ENCODE measurements at places on chromosomes 4 and X.

DNA sequence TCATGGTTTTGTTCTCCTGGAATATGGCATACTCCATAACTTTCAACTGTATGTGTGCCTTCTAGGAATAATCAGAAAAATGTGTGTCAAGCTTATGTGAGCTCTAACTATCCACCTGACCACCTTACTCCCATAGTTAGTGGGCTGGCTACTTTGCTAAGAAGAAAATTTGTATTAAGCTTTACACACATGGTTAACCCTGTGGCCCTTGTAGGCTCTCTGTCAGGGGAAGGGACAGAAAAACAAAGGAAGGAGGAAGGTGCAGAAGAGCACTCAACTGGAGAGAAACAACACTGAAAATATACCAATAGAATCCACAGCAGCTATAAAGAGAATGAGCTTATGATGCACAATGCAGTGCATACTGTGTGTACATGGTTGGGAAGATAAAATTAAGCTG, 84.6 kb downstream of the PPP3CA start:
- DNase-seq, result no peak

- no peak for DNase-seq
Observed at GRCh38 chr4:109966891-109967481, 54.3 kb downstream of the EGF start.

- no peak for DNase-seq
Observed at GRCh38 chr4:82975792-82976191, 34.8 kb downstream of the LIN54 start.

DNA sequence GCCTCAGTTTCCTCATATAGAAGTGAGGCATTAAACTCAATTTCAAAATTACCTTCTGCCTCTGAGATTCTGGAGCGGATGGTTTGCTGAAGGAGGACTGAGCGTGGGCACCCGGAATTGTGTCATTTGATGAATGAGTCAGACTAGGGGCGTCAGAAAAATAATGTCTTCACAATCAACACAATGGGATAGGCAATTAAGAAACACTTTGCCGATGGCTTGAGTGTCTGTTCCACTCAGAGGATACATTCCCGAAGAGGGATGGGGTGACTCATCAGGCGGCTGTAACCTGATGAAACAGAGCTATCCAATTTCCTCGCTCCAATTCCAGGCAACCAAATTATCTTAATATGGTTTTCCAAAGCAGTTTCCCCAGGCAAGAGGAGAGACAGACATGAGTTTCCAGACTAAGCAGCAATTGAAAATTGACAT, 1.2 kb upstream of the CHRNA9 start:
- DNase-seq, result no peak

- no peak for DNase-seq
Observed at GRCh38 chrX:140132937-140133336, 167.6 kb upstream of the CXorf66 start.

- DNase-seq, result no peak
Observed at GRCh38 chrX:43718956-43719355, 62.9 kb downstream of the MAOA start.

- DNase-seq, result no peak
Observed at GRCh38 chrX:132037479-132037993, 14.4 kb downstream of the STK26 start.

- no peak for DNase-seq
Observed at GRCh38 chr4:58205446-58206235, 1095.5 kb upstream of the IGFBP7 start.

DNA sequence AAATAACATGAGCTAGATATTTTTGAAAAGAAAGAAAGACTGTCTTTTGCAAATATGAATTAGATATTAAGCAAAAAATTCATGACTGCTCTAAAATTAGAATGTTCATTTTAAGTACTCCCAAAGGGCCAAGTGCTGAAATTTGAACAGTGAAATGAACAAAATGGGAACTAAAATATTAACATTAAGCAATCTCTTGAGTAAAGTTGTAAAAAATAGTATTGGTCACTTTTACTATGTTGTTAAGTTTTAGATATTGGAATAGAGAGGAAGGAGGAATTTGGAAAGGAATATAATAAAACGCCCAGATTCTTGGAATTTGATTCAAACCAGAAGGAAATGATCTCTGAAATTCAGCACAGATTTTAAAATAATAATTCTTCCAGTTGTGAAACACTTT, 125.9 kb upstream of the ANK2 start:
- DNase-seq, result no peak

- no peak for DNase-seq
Observed at GRCh38 chr4:6893449-6894085, 16.1 kb upstream of the TBC1D14 start.

GRCh38 chr4:159284113-159284512, 181.2 kb downstream of the RAPGEF2 start:
- no peak for DNase-seq

- no peak for DNase-seq
Observed at GRCh38 chrX:5672099-5672498, 556.6 kb downstream of the NLGN4X start.

- DNase-seq, result no peak
Observed at GRCh38 chrX:29922607-29923006, 292.8 kb upstream of the MAGEB2 start.

DNA sequence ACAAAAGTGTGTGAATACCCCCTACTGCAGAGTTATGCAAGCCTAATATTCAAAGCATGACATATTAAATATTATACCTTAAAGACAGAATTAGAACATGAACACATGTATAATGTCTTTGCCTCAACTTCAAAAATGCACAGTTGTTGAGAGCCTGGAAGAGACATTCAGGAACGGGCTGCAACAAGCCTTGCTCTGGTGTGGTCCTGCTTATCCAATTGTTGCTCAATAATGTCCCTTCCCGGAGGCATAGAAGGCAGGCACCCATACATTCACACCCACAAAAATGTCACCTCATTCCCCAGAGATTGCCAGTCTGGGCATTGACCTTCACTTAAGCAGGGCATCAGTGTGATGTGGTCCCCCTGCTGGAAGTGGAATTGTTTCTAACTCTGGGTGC, 238.8 kb downstream of the CBR4 start:
- DNase-seq, result no peak

- no peak for DNase-seq
Observed at GRCh38 chrX:9789555-9789954, 3.3 kb downstream of the SHROOM2 start.

DNA sequence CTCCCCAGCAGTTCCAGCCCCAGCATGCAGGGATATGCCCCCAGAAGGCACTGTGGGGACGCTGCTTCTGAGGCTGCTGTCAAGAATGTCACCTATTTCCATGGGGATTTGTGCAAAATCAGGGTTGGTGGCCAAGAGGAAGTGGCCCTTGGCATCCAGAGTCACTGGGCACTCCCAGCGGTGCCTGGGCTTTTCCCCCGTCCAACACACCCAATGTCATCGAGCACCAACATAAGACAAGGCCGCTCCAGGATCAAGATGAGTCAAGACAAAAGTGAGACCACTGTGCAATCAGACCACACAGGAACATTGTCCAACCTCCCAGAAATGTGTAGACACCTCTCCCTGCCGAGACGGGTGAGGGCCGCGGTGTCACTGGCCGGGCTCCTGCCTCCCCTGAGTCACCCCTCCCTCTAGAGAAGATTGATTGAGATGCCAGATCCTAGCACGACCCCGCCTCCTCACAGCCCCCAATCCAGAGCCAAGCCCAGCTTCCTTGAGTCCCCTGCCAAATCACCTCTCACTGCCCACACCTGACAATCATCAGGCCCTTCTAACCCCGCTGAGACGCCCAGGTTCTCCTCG, 194.3 kb downstream of the AFAP1 start:
- DNase-seq, result no peak

- DNase-seq, result no peak
Observed at GRCh38 chr4:56892691-56893090, 15.0 kb upstream of the REST start.

GRCh38 chr4:182303847-182304246, 60.6 kb downstream of the TENM3 start:
- no peak for DNase-seq

DNA sequence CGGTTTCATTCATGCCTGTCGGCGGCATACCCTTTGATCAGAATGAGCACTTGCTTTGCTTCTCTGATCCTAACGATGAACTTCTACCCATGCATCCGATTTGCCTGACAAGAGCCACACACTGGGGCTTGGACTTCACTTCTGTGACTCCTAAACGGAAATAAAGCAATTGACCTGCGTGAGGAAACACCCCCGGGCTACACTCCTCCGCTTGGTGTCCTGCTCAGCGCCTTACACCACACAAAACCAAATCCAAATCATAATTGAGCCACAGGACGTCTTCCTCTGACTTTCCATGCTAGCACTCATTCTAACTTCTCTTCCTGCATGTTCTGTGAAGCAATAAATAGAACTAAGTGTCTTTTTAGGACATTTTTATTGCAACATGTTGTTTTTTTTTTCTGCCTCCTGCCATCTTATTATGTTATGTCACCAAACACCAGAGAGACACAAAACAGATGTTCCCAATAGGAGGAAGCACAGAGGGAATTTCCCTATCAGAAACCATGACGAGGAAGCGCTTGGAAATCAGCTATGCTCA, 110.8 kb upstream of the FAM9B start:
- no peak for DNase-seq

DNA sequence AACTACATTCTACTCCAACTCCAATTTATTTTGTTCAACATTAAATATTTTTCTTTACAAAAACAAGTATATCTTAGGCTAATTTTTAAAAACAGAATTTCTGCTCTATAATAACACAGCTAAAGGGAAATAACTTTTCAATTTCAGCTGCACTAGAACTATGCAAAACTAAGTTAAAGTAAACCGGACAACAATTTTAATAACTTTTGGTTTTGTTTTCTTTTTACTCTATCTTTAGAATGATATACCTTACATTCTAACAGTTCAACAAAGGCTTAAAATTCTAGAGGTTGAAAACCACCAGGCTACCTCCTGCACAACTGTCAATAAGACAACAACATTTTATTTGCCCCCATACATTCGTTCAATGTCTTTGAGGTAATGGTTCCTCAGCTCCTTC, 18.7 kb upstream of the KCNE5 start:
- DNase-seq, result no peak

GRCh38 chrX:71953391-71953790, 42.7 kb downstream of the NHSL2 start:
- no peak for DNase-seq

DNA sequence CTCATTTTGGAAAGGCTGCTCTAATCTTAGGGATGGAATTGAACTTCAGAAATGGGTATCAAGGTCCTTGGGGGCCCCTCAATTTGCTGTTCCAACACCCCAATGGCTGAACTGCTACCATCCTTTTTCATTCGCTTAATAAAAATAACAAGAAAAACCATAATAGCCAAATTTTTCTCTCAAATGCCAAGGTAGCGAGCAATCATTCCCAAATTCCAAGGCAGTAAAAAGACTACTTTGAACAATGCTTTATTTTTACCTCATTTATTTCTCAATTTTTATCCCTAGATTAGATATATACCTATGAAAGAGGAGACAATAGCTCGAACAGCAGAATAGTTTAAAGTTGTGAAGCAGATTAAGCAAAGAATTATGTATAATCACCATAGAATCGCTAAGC, 323.4 kb upstream of the SLC7A11 start:
- DNase-seq, result no peak

- no peak for DNase-seq
Observed at GRCh38 chr4:158610790-158611189, 60.9 kb downstream of the C4orf46 start.

DNA sequence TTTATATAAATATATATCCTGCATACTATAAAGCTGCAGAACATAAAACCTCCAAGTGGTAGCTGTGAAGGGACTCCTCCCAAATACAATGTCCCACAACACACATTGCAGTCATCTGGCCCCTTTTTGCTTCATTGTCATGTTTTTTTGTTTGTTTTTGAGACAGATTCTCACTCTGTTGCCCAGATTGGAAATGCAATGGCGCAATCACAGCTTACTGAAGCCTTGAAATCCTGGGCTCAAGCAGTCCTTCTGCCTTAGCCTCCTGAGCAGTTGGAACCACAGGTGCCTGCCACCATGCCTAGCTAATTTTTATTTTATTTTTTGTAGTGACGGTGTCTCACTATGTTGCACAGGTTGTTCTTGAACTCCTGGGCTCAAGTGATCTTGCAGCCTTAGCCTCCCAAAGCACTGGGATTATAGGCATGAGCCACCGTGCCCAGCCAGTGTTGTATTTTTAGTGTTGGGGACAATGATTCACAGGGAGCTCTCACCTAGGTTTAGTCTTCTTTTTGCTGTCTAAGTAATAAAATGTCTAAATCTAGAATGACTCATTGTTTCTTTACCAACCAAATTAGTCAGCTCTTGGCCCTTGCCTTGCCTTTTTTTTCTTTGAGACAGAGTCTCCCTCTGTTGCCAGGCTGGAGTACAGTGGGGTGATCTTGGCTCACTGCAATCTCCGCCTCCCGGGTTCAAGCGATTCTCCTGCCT, 24.0 kb upstream of the XIAP start:
- no peak for DNase-seq

GRCh38 chrX:97743014-97743413, 859.3 kb downstream of the RPA4 start:
- no peak for DNase-seq

- DNase-seq, result no peak
Observed at GRCh38 chrX:55201930-55202579, 18.1 kb upstream of the PAGE5 start.

Measured in muscle of back (tissue), 13 donors.